Left forelimb (tissue), 1 donor: ENCODE measurements at places on chromosomes 3 and 15.

GRCh38 chr3:15769256-15769915 is 28.4 kb downstream of the ANKRD28 start:
- no peak for DNase-seq

DNA sequence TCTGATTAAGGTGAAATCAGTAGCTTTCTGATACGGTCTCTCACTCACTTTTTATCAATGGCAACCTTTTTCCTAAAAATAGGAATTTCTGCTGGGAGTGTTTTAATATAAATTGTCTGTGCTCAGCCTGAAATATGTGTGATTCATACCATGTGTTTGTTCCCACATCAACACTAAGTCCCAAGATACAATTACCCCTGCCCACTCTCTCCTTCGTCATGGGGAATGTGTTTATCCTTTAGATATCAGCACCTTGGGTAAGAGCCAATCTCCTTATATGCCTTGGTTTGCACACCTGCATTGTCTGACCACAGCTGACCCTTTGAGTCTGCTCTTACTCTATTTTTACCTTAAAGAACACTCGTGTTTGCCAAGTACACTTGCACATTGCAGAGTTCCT is 356.4 kb downstream of the LPP start:
- DNase-seq = no peak

- DNase-seq = no peak
Observed at GRCh38 chr3:42667523-42668412, 14.3 kb downstream of the ZBTB47 start.

DNA sequence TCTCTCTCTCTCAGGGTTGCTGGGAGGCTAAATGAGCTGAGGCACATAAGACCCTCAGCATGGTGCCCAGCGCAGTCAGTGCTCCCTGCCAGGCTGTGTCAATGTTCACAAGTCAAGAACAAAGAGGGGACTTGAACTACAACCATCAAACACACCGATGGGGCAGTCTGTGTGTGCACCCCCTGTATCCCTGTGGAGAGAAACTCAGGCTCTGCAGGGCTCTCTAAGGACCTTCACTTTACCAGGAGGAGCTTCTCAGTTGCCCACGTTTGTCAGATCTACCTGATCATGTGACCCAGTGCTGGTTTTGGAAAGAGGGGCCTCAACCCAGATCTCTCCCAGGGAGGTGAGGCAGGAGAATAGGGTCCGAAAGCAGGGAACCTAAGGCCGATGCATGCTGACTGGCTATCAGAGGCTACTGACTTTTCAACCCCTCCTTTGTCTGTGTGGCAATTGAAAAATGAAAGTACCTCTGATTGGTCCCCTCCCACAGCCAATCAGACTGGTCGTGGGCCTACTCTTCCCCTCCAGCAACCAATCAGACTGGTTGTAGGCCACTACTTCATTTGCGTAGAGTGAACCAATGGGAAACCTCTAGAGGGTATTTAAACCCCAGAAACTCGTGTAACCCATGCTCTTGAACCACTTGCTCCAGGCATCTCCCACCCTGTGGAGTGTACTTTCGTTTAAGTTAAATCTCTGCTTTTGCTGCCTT is 34.0 kb downstream of the RHCG start:
- no peak for DNase-seq

DNA sequence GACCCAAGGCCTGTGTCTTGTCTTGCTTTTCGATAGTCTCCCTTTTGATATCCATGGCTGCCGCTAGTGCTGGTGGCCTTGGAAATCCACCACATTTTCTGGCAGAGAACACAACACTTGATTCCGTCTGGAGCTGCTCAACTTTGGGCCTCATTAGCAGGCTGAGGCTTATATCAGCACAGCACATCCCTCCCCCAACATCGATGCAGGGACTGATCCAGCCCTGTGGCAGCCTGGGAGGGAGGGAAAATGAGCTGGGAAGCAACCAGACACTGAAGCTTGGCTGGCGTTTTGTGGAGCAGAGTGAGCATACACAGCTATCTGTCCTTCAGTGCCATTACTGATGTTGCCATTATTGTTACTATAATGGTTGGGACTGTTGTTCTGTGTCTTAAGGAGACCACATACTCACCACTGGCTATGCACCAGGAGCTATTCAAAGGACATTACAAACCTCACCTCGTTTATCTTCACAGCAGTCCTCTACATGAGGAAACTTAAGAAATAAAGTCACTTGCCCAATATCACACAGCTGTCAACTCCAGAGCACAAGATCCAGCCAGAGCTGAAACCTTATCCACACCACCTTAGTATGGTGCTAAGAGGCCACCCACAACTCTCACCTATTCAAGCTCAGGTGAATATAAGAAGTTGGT is 102.9 kb downstream of the SUCLG2 start:
- no peak for DNase-seq
